ENCODE measurements at places on chromosomes 2 and 18.

DNA sequence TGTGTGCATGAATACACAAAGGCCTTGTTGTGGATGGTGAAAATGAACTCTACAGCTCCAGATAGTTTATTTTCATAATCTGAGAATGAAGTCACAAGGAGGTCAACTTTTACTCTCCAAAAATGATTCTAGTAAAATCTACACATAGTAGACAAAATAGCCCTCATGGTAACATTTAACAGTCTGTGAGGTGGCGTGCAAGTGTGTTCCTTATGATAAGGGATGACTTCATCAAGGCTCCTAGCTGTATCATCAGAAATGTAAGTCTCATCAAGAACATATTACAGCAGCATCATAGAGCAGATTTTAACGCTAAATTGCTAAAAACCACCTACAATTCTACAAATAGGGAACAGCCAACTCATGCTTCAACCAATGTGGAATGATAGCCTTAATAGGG, 72.3 kb upstream of the RIOK3 start:
- no peak for DNase-seq

DNA sequence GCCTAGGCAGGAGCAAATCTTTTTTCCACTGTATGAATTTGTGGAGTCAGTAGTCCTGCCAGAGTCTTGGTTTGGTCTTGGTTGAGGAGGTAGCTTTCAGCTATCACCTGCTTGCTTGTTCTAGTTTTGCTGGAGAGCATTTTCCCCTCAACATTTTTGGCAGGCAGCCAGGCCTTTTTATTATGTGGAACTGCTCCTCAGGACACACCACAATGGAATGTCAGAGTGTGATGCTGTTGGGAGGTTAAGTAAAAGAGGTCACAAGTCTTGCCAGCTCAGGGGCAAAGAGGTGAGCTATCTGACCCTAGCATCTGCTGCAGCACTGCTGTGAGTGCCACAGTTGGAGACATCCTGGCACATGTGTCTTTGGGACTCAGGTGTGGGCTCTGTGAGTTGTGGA, 258.0 kb downstream of the CNTNAP5 start:
- DNase-seq, result no peak

GRCh38 chr18:61889541-61889940, 3.3 kb downstream of the RNF152 start:
- no peak for DNase-seq

- no peak for DNase-seq
Measured at GRCh38 chr2:188306271-188306670, 14.6 kb downstream of the GULP1 start.

GRCh38 chr2:133171393-133172004, 396.8 kb downstream of the NCKAP5 start:
- no peak for DNase-seq

GRCh38 chr2:159608723-159609308, 7.5 kb downstream of the BAZ2B start:
- no peak for DNase-seq

GRCh38 chr2:19989342-19989666, 601 bp downstream of the WDR35 start:
- no peak for DNase-seq

DNA sequence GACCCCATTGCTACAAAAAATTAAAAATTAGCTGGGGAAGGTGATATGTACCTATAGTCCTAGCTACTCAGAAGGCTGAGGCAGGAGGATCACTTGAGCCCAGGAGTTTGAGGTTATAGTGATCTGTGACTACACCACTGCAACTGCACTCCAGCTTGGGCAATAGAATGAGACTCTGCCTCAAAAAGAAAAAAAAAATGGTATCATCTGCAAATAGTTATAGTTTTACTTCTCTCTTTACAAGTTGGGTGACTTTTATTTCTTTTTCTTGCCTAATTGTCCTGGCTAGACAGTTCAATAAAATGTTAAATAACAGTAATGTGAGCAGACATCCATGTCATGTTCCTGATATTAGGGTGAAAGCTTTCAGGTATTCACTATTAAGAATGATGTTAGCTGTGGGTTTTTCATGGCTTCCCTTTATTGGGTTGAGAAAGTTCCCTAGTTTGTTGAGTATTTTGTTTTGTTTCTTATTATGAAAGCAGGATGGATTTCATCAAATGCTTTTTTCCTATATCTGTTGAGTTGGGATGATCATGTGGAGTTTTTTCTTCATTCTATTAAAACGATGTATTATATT, 24.9 kb upstream of the ACOXL start:
- no peak for DNase-seq

- no peak for DNase-seq
Measured at GRCh38 chr18:34775461-34775860, 65.4 kb downstream of the DTNA start.

GRCh38 chr2:136126421-136126926, 8.5 kb upstream of the CXCR4 start:
- DNase-seq, result no peak

GRCh38 chr2:88451811-88452564, 505 bp downstream of the FOXI3 start:
- DNase-seq, result no peak

GRCh38 chr2:179186126-179186525, 78.5 kb downstream of the SESTD1 start:
- DNase-seq, result no peak

DNA sequence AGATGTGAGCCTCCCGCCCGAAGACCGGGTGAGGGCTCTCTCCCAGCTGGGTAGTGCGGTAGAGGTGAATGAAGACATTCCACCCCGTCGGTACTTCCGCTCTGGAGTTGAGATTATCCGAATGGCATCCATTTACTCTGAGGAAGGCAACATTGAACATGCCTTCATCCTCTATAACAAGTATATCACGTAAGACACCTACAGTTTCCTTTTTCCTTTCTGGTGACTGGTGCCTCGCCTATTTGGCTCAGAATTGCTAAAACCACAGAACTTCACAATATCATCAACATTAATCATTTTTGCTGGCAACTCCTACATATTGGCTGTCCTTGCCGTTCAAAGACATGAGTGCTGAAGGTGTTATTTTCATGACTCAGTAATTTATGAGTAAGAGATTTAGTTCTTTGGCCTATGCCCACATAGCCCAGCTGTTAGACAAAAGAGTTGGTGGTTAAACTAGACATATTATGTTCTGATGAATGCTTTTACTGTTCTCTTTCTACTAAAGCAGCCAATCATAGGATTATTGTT, 2.2 kb downstream of the STAMBP start:
- DNase-seq, result no peak

- no peak for DNase-seq
Measured at GRCh38 chr2:231563378-231563961, 29.2 kb upstream of the TEX44 start.

GRCh38 chr2:235049719-235050118, 97.9 kb downstream of the SH3BP4 start:
- DNase-seq, result no peak

DNA sequence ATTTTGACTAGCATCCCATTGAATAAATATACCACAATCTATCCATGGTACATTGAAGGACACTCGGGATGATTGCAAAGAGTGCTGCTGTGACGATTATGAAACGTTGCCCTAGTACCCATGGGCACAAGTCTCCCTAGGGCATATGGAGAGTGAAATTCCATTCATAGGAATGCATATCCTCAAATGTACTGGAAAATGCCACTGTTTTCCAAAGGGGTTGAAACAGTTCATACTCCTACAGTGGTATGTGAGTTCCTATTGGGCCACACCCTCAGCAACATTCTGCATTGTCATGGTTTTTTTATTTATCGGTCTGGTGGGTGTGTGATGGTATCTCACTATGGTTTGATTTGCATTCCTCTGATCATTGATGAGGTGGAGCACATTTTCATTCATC, 130.6 kb downstream of the TWIST2 start:
- DNase-seq, result no peak

- no peak for DNase-seq
Measured at GRCh38 chr2:31075431-31075830, 62.8 kb downstream of the GALNT14 start.

GRCh38 chr2:200860092-200860795, 4.2 kb downstream of the CLK1 start:
- DNase-seq, result no peak

GRCh38 chr18:25704494-25704893, 352.5 kb upstream of the ZNF521 start:
- no peak for DNase-seq

DNA sequence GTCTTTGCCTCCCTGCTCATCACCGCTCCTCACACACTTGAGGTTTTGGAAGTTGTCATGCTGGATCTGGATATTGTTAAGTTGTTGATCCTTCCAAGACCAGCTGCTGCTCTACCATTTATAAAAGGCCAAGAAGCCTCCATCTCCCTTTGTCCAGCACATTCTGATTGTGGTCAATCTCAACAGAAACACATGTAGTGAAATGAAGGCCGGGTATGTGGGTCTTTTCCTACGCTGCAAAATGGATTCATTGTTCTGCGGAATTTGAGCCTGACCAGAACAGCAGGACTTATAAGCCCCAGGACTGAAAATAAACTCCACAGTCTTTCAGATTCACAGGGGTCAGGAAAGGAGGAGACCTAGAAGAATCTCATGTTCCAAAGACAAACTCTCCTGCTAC, 238.4 kb downstream of the CMPK2 start:
- no peak for DNase-seq

DNA sequence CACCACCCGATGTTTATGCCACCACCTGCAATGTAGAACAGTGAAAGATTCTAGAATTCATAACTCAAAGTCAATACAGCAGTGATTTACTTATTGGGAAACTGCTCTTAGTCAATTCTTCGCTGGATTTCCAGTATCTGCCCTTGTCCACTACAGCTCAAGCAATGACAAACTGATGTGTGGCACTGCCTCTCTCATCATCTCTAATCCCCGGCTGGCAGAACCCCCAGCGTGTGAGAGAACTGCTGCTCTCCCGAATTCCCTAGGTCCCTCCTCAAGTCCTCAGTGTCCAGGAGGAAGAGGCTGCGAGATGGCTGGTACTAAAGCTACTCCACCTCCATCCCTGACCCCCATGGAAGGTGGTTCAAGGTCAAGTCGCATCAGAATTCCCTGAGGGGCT, 1.6 kb downstream of the TXNL4A start:
- no peak for DNase-seq

DNA sequence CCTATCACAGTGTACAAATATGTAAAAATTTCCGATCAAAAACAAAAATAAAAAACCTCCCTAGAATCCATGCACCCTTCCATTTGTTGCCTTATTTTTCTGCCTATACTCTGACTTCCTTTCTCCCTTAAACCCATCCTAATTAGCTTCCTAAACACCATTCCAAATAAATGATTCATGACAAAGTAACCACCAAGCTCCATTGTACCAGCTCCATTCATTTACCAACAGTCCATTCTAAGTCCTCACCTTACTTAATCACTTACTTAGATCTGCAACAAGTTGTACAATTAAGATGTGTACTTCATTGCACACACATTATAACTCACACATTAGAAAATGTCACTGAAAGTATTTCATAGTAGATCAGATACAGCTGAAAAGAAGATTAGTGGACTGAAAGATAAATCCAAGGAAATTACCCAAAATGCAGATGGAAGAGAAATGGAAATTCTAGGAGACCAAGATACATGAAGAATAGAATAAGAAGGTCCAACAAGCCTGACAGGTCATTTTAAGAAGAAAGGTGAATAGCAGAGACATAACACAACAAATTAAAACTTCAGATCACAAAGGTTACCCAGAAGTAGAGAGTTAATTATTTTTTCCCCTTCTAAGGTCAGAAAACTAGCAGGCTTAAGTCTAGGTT, 154.6 kb downstream of the DYM start:
- no peak for DNase-seq

DNA sequence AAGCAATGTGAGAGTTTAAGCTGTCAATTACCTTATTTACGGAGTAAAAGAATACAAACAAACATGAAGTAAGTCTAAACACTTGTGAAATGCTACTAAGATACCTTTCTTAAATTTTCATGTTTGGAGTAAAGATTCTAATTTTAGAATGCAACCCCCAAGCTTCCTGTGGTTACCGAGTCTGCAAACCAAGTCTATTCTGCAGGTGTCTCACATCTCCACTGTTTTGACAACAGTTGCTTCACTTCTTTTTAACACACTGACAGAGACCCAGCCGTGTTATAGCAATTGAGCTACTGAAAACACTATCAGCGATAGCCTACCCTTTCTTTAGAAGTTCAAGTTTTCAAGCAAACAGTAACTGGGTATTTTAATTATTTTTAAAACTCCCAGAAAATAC, 608.3 kb downstream of the ERBB4 start:
- DNase-seq, result peak; percentile 58

- no peak for DNase-seq
Measured at GRCh38 chr2:7205151-7205830, 288.1 kb downstream of the RNF144A start.

- DNase-seq, result no peak
Measured at GRCh38 chr2:239377591-239377990, 23.2 kb downstream of the HDAC4 start.

GRCh38 chr18:54357082-54357659, 487 bp downstream of the STARD6 start:
- DNase-seq, result no peak

- peak; percentile 66 for DNase-seq
Measured at GRCh38 chr2:206443735-206444527, 599 bp downstream of the ADAM23 start.

Data from GM06990 (cell line).